ENCODE measurements at places on chromosomes 16 and 17. TPM values are rescaled to one million over a fixed set of nuclear protein-coding genes. Genes with fewer than 3 reads are reported as not detected.

- DNase-seq: no peak
These were observed 10.2 kb downstream of the RANBP10 start for GRCh38 chr16:67796099-67796718.

GRCh38 chr17:72460711-72461110 lies 339.9 kb downstream of the SOX9 start:
- DNase-seq: no peak

The ABCC6 gene
- polyA plus RNA-seq: 84.6 TPM

DNA sequence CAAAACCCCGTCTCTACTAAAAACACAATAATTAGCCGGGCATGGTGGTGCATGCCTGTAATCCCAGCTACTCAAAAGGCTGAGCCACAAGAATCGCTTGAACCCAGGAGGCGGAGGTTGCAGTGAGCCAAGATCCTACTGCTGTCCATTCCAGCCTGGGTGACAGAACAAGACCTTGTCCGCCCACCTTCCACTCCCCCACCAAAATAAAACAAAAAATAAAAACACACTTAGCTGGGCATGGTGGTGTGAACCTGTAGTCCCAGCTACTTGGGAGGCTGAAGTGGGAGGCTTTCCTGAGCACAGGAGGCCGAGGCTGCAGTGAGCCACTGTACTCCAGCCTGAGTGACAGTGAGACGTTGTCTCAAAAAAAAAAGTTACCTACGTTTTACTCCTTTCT lies 3.2 kb downstream of the PPM1E start:
- DNase-seq: no peak

The GJD3 gene
- not detected for polyA plus RNA-seq

- DNase-seq: no peak
These were observed 16.2 kb upstream of the RMI2 start for GRCh38 chr16:11329071-11329491.

GRCh38 chr16:77877712-77878347 lies 89.5 kb downstream of the VAT1L start:
- DNase-seq: no peak

The SLC16A13 gene
- 33.3 TPM for polyA plus RNA-seq

All from liver (tissue), 10 donors.